ENCODE measurements at places on chromosomes 1 and 21. TPM values are rescaled to one million over a fixed set of nuclear protein-coding genes. Genes with fewer than 3 reads are reported as not detected.

BACE2 gene
- 0.78 TPM for polyA plus RNA-seq

MAP3K21 gene
- polyA plus RNA-seq: 1.8 TPM

SPATA45 gene
- 1.7 TPM for polyA plus RNA-seq

COP1 gene
- polyA plus RNA-seq: 51.5 TPM

S100A7 gene
- not detected for polyA plus RNA-seq

THEMIS2 gene
- polyA plus RNA-seq: 0.43 TPM

ERICH3 gene
- polyA plus RNA-seq: 11.1 TPM

HFM1 gene
- 7.1 TPM for polyA plus RNA-seq

C8B gene
- not detected for polyA plus RNA-seq

MCOLN2 gene
- polyA plus RNA-seq: not detected

LHX8 gene
- polyA plus RNA-seq: not detected

HPCAL4 gene
- 1.7 TPM for polyA plus RNA-seq

CFHR1 gene
- not detected for polyA plus RNA-seq

OR10J1 gene
- polyA plus RNA-seq: not detected

HSD3B2 gene
- not detected for polyA plus RNA-seq

SPRR2G gene
- not detected for polyA plus RNA-seq

RHOU gene
- polyA plus RNA-seq: 1.1 TPM

MLLT11 gene
- polyA plus RNA-seq: 204 TPM

TMPRSS3 gene
- 5.2 TPM for polyA plus RNA-seq

SLFNL1 gene
- polyA plus RNA-seq: 0.26 TPM

RXFP4 gene
- not detected for polyA plus RNA-seq

KIF2C gene
- polyA plus RNA-seq: not detected

MEAF6 gene
- polyA plus RNA-seq: 53.3 TPM

TMEM269 gene
- not detected for polyA plus RNA-seq

AMY1B gene
- not detected for polyA plus RNA-seq

CELA3A gene
- polyA plus RNA-seq: not detected

SLC9A1 gene
- 12.2 TPM for polyA plus RNA-seq

TNFRSF9 gene
- not detected for polyA plus RNA-seq

C4BPA gene
- polyA plus RNA-seq: not detected

DDX59 gene
- 36.7 TPM for polyA plus RNA-seq

LEFTY1 gene
- not detected for polyA plus RNA-seq

ANGPTL7 gene
- polyA plus RNA-seq: not detected

REG4 gene
- polyA plus RNA-seq: not detected

SLC45A3 gene
- polyA plus RNA-seq: not detected

TMEM63A gene
- 0.20 TPM for polyA plus RNA-seq

DMRTA2 gene
- not detected for polyA plus RNA-seq

SNRPE gene
- 461 TPM for polyA plus RNA-seq

DMBX1 gene
- not detected for polyA plus RNA-seq

SPATA46 gene
- polyA plus RNA-seq: not detected

PTGS2 gene
- polyA plus RNA-seq: 0.13 TPM

EPHA8 gene
- 0.75 TPM for polyA plus RNA-seq

DDR2 gene
- 1.1 TPM for polyA plus RNA-seq

ZYG11A gene
- polyA plus RNA-seq: not detected

SNX7 gene
- polyA plus RNA-seq: 8.0 TPM

RGS4 gene
- polyA plus RNA-seq: 2.1 TPM

OTUD7B gene
- 3.5 TPM for polyA plus RNA-seq

LCE3D gene
- polyA plus RNA-seq: not detected

RNU1-1 gene
- not detected for polyA plus RNA-seq

CYP4A22 gene
- not detected for polyA plus RNA-seq

CTSK gene
- 3.8 TPM for polyA plus RNA-seq

PAPPA2 gene
- polyA plus RNA-seq: 0.47 TPM
